Placental epithelial cell (primary cell): ENCODE measurements at places on chromosomes 7 and 10. TPM values are rescaled to one million over a fixed set of nuclear protein-coding genes. Genes with fewer than 3 reads are reported as not detected.

Gene PTPRE
- total RNA-seq = 3.5 and 4.7 TPM in 2 replicates

Gene ATP6V0E2
- total RNA-seq = 7.5 and 7.9 TPM in 2 replicates

Gene TUBB8
- not detected in 2 replicates for total RNA-seq

Gene ABI1
- total RNA-seq = 66.7 and 94.7 TPM in 2 replicates

Gene RNF32
- total RNA-seq = 0.54 and 0.79 TPM in 2 replicates

Gene TLL2
- total RNA-seq = under 0.01 TPM in 1 of 2 replicates, not detected in the other
